ENCODE measurements at places on chromosomes 11 and 22. TPM values are rescaled to one million over a fixed set of nuclear protein-coding genes. Genes with fewer than 3 reads are reported as not detected.

CASP4 gene
- 129 TPM for total RNA-seq

PGA5 gene
- not detected for total RNA-seq

CASP1 gene
- 20.0 TPM for total RNA-seq

PLEKHB1 gene
- 1.6 TPM for total RNA-seq

TMEM151A gene
- under 0.01 TPM for total RNA-seq

BACE1 gene
- 13.0 TPM for total RNA-seq

RAC2 gene
- 18.6 TPM for total RNA-seq

RFPL2 gene
- not detected for total RNA-seq

CENPM gene
- 38.7 TPM for total RNA-seq

PVALB gene
- total RNA-seq = not detected

Data from bladder microvascular endothelial cell (primary cell).